ENCODE measurements at places on chromosomes 13 and 19. TPM values are rescaled to one million over a fixed set of nuclear protein-coding genes. Genes with fewer than 3 reads are reported as not detected.
A peak's percentile ranks its signal among the peaks of the same experiment; 100 is the strongest.

DNA sequence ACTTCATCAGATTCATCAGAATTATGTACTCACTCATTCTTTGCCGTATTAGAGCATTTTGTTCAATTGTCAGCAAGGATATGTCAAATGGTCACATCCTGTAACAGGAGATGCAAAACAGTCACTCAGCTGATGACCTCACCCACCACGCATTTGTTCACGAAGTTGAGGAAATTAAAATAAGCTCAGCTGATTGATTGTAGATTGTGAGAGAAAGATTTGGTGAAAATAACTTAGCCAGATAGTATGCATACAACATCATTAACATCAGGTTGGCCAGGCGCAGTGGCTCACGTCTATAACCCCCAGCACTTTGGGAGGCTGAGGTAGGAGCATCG lies 22.6 kb upstream of the CDC16 start:
- DNase-seq: no peak

DNA sequence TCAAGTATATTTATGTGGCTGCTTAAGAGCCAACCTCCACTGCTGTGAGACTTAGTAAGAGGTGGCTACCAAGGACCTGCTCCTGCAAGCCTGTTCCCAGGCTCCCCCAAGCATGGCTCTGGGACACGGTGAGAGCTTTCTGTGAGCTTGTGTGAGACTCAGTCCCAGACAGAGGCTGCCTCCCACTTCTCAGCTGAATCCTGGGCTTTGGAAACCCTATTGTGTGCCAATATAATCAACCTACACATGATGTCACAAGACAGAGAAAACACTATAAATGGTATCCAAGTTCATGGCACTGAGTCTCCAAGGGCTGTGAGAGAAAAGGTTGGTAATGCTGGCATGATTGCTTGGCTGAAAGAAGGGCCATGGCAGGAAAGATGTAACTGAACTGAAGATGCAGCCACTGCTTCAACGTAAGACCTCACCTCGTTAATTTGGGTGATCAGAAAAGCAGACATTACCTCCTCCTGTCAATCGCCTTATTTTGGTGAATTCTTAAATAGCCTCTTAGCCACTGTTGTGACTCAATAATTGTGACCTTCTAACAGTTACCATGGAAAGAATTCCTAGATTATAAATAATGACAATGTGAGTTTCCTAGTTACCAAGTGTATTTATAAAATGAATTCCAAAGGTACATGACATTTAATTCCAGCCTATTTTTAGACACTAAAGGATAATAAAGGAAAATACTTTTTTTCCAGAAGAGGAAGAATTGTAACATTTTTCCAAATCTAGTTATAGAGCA lies 332.0 kb downstream of the IRS2 start:
- DNase-seq: no peak

CLEC17A gene
- not detected for total RNA-seq

DNA sequence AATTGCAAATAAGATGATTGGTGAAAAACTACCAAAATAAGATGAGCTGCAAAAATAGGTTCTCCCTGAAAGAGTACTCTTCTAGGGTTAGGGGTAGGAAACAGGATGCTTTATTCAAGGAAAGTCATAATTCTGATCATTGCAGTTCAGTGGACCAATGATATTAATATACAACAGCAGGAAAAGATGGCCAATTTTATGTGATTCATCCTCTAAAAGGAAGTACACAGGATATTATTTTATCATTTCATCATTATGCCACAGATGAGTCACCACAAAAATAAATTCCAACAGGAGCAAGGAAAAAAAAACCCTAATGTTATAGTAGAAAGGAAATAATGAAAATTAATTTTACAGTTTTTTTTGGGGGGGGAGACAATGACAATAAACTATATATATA lies 205.0 kb downstream of the NALCN start:
- DNase-seq: no peak

- DNase-seq: no peak
These were observed 15.5 kb downstream of the DPP9 start for GRCh38 chr19:4707956-4708650.

DNA sequence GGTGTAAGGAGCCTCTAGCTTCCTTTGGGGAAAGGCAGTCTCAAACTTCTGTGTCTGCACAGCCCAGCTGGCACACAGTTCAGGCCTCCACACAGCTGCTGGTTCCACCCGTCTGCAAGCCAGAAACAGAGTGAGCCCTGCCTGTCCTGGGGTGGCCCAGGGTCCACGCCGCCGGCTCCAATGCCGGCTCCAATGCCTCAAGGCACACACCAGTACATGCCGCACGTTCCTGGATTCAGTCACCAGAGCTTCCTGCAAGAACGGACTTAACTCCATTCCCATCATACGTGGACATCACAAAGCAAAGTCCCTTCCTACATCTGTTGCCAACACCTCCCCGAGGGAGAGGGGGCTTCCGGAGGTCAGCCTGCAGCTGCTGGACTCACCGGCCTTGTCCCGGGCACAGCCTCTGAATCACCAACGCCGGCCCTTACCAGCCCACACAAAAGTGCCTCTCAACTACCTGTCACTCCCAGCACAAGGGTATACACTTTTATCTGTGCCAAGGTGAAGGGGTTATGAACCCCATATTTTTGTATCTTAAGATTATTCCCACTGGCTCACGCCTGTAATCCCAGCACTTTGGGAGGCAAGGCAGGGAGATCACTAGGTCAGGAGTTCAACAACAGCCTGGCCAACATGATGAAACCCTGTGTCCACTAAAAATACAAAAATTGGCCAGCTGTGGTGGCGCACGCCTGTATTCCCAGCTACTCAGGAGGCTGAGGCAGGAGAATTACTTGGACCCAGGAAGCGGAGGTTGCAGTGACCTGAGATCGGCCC lies 8.5 kb downstream of the SH3GL1 start:
- DNase-seq: peak; percentile 76

GRCh38 chr13:111462944-111463343 lies 142.5 kb downstream of the TEX29 start:
- DNase-seq: no peak

- peak; percentile 79 for DNase-seq
These were observed at the start of gene PPFIA3 for GRCh38 chr19:49119411-49120324. PPFIA3 (plus strand) TSS chr19:49119544; CDS start chr19:49127874, 8,330 bp downstream.

DNA sequence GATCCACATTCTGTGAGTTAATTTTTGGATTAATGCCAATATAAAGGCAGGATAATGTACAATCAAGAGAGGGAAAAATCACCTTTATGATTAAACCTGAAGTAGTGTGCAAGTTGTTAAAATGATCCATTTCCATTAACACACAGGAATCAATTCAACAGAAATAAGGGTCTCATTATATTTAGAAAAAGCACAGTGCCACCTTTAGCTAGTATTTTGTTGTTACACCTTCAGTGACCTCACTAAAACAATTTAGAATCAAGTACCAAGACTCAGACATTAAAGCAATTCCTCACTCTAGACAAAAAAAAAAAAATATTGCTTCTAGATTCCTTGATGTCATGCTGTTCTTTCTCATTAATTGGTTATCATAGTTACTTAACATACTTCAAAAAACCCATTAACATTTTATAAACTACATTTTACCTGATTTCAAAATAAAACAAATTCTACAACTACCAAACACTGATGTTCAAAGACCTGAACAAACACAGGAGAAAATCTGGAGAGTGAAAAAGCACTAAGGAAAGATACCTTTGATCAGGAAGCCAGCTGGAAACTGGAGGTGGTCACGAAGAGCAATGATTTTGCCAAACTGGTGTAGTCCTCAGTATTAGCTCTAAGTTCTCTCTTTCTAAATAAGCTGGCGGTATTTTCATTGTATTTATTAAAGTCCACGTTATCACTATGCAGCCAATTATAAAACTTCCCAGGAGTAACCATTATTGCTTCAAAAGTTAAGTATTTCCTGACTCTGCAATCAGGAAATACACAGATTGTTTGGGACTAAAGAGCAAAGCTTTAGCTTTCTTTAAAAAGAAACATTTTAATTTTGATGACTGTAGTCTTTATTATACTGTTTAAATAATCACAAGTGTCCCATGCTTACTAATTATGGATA lies 115.3 kb downstream of the TBC1D4 start:
- no peak for DNase-seq

- DNase-seq: no peak
These were observed 118.5 kb downstream of the IRS2 start for GRCh38 chr13:109667807-109668291.

DNA sequence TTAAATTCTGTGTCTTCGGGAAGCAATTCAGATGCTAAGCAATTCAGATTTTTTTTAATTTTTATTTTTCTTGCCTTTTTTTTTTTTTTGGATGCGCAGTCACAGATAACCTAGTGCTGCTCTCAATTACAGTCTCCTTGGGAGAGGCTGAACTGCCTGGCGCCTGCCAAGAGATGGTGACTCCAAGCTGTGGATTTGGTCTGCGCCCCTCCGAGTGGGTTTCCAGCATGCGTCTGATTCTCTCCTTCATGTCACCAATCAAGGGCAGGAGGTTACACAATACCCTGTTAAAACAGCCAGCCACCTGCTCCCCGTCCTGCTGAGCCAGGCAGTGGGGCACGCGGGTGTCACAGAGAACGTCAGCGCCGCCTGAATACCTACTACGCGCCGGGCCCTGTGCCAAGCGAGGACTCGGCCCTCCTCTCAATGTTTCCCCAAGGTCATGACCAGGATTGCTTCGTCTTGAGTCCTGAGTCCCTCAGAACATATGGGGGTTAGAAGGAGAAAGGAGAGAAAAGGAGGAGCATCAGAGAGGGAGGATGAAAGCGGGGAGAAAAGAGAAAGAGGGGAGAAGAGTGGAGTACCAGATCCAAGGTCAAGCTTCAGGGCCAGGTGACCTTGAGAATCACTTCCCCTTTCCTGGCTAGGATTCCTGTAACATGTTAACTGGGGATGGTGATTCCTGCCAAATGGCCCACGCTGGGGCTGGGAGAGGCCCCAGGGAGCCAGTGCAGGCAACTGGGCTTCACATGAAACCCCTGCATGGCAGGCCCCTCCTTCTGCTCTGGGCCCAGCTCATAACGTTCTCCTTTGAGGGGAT lies 213.6 kb downstream of the URI1 start:
- no peak for DNase-seq

ZNF728 gene
- total RNA-seq: 3.2 TPM

TRPM4 gene
- 30.6 TPM for total RNA-seq

DNA sequence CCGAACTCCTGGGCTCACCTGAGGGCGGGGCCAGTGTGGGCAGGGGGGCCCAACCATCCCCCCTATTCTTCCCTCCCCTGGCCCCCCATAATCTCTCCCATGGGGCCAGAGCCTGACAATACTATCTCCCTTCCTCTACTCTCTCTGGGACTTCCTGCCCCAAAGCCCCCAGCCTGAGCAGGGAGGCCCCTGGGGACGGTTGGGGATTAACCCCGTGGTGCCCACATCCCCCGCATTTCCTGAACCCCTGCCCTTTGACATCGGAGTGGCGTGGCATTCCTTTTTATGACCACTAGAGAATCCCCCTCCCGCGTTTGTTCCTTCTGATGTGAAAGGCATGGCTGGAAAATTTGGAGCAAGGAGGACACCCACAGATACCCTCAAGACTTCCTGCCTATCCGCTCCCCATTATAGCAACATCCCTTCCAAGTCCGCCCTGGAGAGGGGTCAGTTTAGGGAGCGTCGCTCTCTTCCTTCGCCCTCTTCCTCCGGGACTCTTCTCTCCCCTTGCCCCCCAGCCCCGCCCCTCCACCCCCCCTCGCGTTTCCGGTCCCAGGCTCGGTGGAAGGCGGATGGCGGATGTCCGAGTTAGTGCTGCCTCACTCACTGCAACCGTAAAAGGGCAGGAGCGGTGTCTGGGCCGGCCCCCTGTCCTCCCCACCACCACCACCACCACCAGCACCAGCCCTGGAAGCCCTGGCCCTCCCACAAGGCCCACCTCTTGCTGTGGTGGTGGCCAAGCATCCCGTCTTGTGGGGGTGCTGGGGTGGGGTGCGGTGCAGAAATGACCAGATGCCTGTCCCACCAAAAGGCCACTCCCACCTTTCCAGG lies 1.8 kb downstream of the VASP start:
- peak; percentile 86 for DNase-seq

DNM2 gene
- total RNA-seq: 186 TPM

- DNase-seq: peak; percentile 63
These were observed 40.6 kb upstream of the FAM216B start for GRCh38 chr13:42740753-42741152.

CGB5 gene
- total RNA-seq: not detected

DNA sequence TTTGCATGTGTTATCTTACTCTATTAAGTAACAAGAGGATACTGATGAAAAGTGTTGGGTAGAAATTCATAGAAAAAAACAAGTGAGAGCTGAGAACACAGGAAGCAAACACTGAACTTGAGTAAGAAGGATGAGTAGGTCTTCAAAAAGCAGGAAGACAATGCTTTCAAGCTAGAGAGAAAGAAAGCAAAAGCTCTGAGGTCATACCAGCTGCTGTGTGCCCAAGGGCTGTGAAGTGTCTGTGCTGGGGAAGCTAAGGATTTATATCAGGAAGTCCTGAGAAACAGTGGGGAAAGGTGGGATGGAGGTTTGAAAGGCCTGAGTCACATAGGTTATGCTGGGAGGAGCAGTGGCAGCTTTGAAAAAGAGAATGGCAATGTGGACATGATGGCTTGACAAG lies 145.5 kb upstream of the MAB21L1 start:
- no peak for DNase-seq

GRCh38 chr19:5625641-5626040 lies 2.8 kb downstream of the SAFB start:
- no peak for DNase-seq

DNA sequence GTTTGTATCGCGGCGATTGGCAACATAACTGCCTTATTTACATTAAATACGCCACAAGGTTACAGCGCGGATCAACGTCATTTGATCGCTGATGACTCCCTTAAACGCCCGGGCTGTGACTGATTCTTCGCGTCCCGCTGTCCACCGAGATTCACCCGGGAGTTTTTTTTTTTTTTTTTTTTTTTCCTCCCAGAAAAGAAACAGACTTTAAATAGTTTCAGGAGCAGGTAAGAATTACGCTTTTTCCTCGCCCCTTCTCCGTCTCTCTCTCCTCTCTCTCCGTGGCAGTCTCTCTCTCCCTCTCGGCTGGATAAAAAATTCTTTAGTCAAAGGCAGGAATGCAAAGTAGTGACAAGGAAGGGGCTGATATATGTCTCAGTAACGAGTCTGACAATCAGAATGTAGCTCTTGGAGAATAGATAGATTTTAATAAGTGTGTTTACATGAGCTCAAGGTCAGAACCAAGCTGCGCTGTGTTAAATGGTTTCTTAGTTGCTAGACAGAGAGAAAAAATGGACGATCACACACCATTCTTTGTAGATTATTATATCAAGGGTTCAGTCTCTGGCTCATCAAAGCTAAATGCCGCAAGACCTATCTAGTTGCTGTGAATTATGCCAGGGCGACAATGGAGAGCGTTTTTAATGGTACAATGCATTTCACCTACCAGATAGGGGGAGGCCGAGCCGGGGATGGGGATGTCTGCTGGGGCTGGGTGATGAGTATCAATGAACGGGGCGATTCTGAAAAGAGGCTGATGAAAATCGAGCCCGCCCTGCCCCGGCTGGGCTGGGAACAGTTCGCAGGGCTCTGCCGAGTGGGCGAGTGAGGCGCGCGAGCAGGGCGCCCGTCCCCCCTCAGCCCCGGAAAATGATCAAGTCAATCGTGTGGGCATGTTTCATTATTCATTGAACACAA lies 147.2 kb upstream of the ZNF536 start:
- no peak for DNase-seq

UBE2L5 gene
- not detected for total RNA-seq

GRCh38 chr19:48379058-48379457 lies 12.3 kb downstream of the KDELR1 start:
- no peak for DNase-seq

GRCh38 chr19:39848392-39848791 lies 2.2 kb upstream of the FBL start:
- no peak for DNase-seq

- no peak for DNase-seq
These were observed 22.7 kb downstream of the VRK3 start for GRCh38 chr19:50002386-50002960.
